Type B pancreatic cell (in vitro differentiated cells): ENCODE measurements at places on chromosomes 5 and 9.

GRCh38 chr5:121263456-121263855 lies 588.2 kb upstream of the FTMT start:
- DNase-seq: no peak

- no peak for DNase-seq
Observed at GRCh38 chr9:136597141-136597885, 51.5 kb upstream of the NOTCH1 start.

DNA sequence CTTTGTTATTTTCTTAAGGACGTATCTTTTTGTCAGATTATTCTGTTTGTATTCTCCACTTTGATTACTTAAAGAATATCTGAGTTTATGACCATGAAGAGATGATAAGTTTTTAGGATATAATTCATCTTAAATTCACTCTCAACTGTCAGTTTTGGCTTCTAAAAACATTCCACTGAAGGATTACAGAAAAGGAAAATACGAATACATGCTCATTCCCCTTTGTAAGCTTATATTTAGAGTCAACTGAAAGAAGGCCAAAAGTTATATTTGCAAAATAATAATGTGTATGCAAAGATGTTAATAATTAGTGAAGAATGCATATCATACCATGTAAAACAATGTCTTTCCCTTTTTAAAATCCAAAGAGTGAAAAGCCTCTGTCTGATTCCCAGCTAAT lies 52.5 kb downstream of the ZNF474 start:
- DNase-seq: no peak

- DNase-seq: no peak
Observed at GRCh38 chr9:124880501-124880900, 18.6 kb downstream of the ARPC5L start.
